HT1080 (cell line): ENCODE measurements at places on chromosomes 4 and X. TPM values are rescaled to one million over a fixed set of nuclear protein-coding genes. Genes with fewer than 3 reads are reported as not detected.

- no peak for DNase-seq
Measured at GRCh38 chrX:38273453-38273852, 52.8 kb upstream of the SRPX start.

ALB gene
- total RNA-seq, result 1.1 TPM in 1 of 2 replicates, not detected in the other

RASSF6 gene
- not detected in 2 replicates for total RNA-seq

- DNase-seq, result no peak
Measured at GRCh38 chrX:53526999-53527398, 92.8 kb upstream of the HSD17B10 start.

DNA sequence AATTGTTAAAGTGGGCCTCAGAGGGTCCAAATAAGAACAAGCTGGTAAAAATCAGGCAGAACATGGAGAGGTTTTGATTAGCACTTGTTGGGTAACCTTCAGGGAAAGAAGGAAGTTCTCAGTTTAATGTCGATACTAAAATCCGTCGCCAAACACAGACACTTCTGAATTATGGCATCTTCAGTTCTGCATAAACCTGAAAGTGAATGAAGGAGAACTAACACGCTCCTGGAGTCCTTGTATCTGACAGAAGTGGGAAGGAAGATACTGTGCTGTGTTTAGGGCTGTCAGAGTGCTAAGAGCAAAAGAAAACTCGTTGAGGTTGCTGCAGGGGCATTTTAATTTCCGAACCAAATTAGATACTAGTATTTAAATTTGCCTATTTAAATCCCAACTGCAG, 106.2 kb downstream of the TMA16 start:
- DNase-seq, result no peak

- DNase-seq, result no peak
Measured at GRCh38 chr4:78787392-78788006, 11.3 kb downstream of the BMP2K start.

DNA sequence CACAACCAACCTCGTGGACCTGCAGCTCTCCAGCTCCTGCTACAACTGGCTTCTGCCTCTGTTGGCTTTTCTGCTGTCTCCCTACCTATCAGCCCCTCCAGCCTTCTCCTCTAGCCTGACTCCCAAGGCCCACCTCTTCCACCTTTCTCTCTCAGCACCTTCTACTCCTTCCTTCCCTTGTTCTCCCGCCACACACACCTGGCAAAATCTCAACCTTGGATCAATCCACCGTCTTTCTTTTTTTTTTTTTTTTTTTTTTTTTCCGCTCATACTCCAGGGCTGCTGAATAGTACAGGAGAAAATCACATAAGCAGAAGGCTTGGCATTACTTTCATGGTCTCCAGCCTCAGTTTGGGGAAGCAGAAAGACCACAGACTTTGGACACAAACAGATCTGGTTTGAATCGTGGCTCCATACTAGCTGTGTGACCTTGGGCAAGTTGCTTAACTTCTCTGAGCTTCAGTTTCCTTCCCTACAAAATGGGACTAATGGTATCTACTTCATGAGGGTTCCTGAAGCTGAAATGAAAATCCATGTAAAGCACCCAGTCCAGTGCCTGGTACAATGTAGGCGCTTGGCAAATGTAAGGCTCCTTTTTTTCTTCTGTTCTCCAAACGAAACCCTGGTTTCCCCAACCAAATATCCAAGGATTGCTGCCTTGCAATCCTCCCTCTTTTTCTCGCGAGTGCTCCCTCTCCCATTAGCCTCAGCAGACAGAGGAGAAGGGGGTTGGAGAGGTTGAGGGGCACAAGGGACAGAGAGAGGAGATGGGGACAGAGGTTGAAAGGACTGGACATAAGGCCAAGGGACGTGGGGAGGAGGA, 1.7 kb downstream of the FGD1 start:
- no peak for DNase-seq

FRMD7 gene
- not detected in 2 replicates for total RNA-seq

RNF175 gene
- total RNA-seq, result not detected in 2 replicates

- DNase-seq, result no peak
Measured at GRCh38 chrX:52216541-52216940, 31.9 kb downstream of the MAGED4 start.

DNA sequence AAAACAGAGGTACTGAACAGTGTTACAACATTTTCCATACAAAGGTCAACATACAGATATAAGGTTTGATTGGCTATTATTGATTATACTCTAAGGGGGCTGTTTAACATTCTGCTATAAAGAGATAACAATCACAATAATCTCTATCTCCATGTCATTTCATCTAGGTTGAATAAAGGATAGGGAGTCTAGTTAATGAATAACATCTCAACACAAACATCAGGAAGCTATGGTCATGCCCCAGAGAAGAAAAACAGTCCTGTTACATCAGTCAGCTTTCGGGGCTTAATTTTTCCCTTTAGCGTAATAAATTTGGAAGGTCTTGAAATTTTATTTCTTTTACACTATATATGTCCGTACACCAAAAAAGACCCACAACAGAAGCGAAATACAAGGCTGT, 41.5 kb upstream of the DCAF8L2 start:
- DNase-seq, result no peak

GATA1 gene
- total RNA-seq, result not detected in 2 replicates

RRH gene
- total RNA-seq, result 0.17 TPM in 1 of 2 replicates, not detected in the other

OPN1MW3 gene
- not detected in 2 replicates for total RNA-seq

DNA sequence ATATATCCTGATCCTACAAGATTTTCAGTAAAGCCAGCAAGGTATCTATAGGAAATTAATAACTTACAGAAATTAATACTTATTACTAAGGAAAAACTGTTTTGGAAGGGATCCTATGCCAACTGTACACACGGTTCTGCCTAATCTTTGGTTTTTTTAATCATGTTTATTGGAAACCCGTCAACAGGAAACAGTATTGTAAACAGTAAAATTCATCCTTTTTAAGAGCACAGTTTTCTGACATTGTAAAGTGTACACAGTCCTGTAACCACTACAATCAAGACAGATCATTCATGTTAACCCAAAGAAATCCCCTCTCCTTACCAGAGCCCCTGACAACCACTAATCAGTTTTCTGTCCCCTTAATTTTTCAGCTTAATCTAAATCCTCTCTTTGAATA, 9.9 kb downstream of the ABCG2 start:
- no peak for DNase-seq

DNA sequence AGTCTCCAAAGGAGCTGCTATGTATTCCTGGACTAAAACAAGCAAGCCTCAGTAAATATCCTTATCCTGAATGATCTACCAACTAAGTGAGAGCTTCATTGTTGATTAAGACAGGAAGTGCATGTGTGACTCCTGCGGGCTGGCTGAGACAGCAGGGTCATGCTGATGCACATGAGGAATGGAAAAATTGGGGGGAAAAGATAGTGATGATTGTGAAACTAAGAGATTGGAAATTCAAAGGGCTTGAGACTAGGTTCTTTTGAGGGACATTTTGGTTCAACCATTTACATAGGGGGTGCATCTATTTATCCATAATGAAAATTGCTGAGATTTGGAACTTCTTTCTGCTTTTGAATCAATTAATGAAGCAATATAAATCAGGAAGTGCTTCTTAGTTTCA, 61.1 kb upstream of the C1QTNF7 start:
- peak; percentile 48 for DNase-seq

DNA sequence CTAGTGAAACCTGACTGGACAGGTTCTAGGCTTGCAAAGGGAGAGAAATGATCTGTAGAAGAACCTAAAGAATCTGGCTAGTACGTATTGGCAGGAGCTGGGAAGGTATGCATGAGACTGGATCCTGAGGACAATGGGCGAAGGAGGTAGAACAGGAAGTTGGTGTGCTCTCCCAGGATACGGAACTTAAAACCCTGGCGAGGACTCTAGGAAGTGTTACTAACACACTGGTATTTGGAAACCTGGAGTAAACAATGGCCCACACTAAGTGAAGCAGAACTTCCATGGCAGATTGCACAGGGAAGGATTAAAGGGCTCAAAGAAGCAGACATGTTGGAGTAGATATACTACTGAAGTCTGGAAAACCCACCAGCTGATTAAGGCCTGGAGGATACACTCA, 9.1 kb downstream of the SYN1 start:
- DNase-seq, result no peak

DNA sequence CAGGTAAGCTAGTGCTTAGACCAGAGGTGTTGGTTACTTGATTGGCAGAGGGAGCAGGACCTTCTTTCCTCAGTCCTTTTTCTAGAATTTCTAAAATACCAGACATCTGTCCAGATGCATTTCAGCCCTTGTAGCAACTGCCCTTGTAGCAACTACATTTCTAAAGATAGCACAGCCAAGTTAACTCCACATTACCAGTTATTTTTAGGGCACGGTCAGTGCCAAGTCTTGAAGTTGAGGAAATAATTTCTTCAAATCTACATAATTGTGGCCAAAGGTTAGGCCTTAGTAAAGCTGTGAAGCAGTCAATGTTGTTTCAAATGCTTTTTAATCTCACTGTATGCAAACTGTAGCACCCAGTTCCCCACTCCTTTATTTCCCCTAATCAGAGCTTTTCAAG, 62.9 kb downstream of the MID1IP1 start:
- DNase-seq, result no peak
